ENCODE measurements at places on chromosomes 5 and 9. TPM values are rescaled to one million over a fixed set of nuclear protein-coding genes. Genes with fewer than 3 reads are reported as not detected.

Gene FAT2
- polyA plus RNA-seq = 2.7 TPM

Gene MRNIP
- 43.9 TPM for polyA plus RNA-seq

Gene GPRIN1
- 0.82 TPM for polyA plus RNA-seq

DNA sequence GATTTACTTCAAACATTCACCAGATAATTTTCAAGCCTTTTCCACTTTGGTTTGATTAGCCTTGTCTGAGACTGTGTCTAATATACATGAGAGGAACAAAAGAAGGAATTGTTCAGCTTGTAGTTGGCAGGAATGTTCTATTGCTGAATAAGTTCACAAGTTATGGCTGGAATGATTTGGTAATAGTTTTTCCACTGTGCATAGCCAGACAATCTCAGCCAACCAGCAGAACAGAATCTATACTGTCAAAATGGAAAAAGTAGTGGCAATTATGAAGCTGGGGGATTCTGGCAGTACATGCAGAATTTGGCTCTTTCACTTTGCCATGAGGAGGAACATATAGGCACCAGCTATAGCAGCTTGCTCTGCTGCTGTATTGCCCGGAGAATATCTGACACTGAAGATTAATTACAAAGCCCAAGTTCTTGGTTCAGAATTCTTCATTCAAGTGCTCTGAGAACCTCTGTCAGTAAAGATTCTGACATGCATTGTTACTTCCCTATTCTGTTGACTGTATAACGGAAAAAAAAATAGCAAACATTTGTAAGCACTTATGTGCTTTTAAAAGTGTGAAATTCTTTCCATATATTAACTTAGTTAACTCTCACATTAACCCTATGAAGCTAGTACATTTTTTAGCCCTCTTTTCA lies 150.6 kb downstream of the PRR16 start:
- H3K27me3 ChIP-seq = no peaks in the 10 kb centered on the region
- H3K4me3 ChIP-seq = no peak overlapping the region
- no peaks in the 10 kb centered on the region for H3K36me3 ChIP-seq
- no peak for DNase-seq
- no peak overlapping the region for H3K27ac ChIP-seq

DNA sequence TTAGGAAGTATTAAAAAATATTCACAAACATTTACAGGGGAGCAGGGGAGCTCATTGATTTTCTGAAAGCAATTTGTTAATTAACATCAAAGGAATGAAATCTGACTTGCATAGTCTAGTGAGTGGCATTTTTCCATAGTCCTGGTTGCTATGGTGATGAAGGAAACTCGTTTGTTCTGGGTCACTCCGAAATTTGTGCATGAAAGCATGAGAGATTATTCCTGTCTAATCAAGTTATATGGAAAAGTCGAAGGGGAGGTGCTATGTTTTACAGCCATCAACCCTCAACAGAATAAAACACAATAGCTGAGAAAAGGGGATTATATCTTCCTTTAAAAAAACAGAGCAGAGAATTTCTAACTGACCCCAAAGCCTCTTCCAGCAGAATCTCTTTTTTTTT lies 1495.7 kb upstream of the WWC1 start:
- no peaks in the 10 kb centered on the region for H3K4me1 ChIP-seq
- no peak overlapping the region for H3K27ac ChIP-seq
- H3K27me3 ChIP-seq = no peaks in the 10 kb centered on the region
- H3K4me3 ChIP-seq = no peak overlapping the region

DNA sequence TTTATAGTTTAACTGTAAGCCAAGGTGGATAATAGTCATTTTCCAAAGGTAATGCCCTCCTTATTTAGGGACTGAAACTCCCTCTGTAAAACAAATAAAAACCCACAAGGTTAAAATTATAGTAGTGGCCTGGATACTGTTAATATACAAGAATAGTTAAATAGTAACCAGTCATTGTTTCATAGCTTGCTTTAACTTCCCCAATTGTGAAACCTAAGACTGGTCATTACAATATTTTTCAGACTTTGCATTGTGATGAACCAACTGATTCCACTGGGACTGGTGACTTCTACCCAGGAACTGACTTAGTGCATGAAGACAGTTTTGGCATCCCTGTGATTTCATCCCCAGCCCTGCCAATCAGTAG lies 162.6 kb downstream of the SMC2 start:
- no peaks in the 10 kb centered on the region for H3K27me3 ChIP-seq
- H3K36me3 ChIP-seq = no peaks in the 10 kb centered on the region
- H3K4me1 ChIP-seq = no peaks in the 10 kb centered on the region
- no peak for DNase-seq
- H3K4me3 ChIP-seq = no peak overlapping the region

DNA sequence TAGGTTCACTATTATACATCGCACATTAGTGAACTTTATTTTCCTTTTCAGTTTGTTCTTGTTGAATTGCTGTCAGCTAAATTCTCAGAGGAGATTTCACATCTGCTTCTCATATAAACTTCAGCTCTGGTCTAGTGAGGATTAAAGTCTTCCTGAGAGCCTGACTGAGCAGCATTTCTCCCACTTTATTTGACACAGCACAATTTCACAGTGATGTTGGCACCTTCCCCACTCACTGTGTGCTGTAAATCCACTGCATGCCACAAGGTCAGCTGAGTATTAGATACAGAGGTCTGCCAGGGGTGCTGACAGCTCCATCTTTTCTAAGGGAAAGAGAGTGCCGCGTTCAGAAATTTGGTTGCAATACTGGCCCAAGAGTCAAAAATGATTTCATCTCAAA lies 567.4 kb downstream of the PRR16 start:
- H3K27me3 ChIP-seq = no peaks in the 10 kb centered on the region
- H3K36me3 ChIP-seq = no peaks in the 10 kb centered on the region
- no peak overlapping the region for H3K27ac ChIP-seq
- H3K4me3 ChIP-seq = no peak overlapping the region
- no peak for DNase-seq
- no peaks in the 10 kb centered on the region for H3K4me1 ChIP-seq

DNA sequence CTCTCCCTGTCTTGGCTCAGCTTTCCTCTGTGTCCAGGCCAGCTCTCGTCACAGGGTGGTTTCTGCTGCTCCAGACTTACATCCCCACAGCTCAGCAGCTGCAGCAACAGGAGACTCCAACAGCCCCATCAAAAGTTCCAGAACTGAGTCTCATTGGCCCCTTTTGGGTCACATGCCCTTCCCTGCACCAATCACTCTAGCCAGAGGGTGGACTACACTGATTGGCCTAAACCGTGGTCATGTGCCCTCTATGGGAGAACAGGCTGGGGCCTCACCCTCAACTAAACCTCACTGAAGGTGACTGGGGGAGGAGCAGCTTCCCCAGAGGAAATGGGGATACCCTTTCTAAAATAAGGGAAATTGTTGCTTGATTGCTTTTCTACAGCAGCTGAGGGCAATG lies 44.4 kb upstream of the CPLX2 start:
- H3K27me3 ChIP-seq = peaks cover 2% of the 10 kb centered on the region
- no peak overlapping the region for H3K4me3 ChIP-seq
- no peaks in the 10 kb centered on the region for H3K4me1 ChIP-seq
- H3K36me3 ChIP-seq = no peaks in the 10 kb centered on the region
- DNase-seq = no peak

DNA sequence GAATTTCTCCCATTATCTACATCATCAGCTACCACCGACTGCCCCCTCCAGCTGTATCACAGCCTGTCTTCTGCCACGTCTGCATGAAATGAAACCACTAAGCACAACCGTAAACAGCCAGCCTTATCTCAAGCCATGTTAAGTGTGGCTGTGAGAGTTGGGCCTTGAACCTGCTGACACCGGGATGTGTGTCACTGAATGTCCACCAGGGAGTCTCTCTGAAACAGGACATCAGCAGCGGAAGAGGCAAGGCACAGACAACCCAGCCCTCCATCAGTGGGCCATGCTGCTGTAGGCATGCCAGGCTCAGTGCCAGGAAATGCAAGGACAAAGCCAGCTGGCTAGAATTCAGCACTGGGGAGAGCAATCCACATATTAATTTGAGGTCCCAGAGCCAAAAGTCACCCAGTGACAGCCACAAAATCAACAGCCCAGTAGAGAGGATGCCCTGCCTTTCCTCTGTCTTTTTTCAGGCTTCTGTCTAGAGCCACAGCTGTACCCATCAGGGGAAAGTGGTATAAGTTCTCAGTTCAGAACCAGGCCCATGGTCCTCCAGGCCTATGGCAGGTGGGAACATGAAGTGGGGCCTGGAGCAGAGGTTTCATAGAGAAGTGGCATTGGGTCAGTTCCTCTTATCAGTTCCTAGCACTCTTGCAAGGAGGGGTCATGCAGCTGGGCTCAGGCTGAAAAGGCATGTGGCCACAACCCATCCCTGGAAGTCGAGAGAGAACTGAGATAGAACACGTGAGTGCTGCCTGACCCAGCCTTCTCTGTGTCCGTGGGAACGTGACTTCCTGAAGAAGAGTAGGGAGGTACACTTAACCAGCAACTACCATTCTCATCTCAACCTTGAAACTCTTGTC lies 199.4 kb downstream of the ESM1 start:
- H3K36me3 ChIP-seq = no peaks in the 10 kb centered on the region
- DNase-seq = no peak
- no peak overlapping the region for H3K27ac ChIP-seq

DNA sequence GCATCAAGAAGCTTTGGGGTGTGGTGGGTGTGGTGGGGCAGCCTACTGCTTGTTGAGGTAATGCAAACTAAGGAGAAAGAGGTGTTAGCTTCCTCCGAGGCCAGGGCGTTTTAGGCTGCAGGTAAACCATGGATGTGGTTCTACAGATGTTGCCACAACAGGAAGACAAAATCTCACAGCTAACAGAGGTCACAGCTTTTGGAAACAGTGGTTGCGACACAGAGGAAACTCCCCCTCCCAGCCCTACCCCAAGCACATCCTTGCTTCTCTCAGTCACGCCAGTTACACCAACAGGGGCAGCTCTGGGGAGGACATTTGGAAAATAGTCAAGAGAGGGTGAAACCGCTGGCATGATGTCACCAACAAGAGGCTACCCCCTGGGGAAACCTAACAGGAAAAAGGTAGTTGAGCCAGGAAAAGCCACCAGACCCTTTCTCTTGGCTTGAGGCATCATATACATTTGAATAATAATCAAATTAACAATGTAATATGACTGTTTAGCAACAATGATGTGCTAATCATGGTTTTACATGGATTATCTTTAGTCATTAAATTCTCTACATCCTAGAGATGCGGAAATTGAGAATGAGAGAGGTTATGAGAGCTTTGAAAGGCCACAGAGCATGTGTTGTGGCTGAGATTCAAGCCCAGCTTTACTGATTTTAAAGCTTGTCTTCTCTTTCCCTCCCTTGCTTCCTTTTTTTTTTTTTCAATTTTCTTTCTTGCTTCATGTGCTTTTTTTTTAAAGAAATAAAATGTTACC lies 82.2 kb upstream of the IL12B start:
- H3K36me3 ChIP-seq = no peaks in the 10 kb centered on the region
- H3K27me3 ChIP-seq = no peaks in the 10 kb centered on the region
- H3K27ac ChIP-seq = no peak overlapping the region
- peak; percentile 35 for DNase-seq
